ENCODE measurements at places on chromosomes 2 and 18.

DNA sequence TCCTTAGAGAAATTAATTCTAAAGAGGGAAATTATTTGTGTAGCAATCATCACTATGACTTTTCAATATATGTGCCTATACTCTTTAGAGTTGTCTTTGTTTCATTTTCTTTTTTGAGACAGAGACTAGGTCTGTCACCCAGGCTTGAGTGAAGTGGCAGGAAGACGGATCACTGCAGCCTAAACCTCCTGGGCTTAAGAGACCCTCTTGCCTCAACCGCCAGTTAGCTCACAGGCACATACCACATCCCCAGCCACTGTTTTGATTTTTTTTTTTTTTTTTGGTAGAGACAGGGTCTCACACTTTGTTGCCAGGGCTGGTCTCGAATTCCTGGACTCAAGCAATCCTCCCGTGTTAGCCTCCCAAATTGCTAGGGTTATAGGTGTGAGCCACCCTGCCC, 12.4 kb downstream of the YWHAQ start:
- DNase-seq, result no peak

- DNase-seq, result no peak
These were observed 9.9 kb upstream of the GYPC start for GRCh38 chr2:126646026-126646425.

- no peak for DNase-seq
These were observed 52.6 kb upstream of the PEX13 start for GRCh38 chr2:60964651-60965498.

GRCh38 chr2:157307021-157307420, 18.6 kb downstream of the ERMN start:
- no peak for DNase-seq

DNA sequence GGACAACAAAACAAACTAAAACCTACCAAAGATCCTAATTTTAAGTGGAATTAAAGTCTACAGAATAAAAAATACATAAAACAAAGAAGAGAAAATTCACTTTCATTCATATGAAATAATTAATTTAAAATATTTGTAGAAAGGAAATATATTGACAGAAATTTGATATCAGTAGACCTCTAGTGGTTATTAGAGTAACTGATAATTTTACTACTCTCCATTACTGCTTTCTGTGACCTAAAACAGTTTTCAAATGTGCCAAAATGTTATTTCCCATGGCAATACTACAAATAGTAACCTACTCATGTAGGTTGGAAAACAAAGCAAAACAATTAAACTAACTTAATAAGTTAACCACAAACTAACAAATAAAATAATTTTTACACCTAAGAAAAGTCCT, 147.1 kb downstream of the NOL4 start:
- no peak for DNase-seq

DNA sequence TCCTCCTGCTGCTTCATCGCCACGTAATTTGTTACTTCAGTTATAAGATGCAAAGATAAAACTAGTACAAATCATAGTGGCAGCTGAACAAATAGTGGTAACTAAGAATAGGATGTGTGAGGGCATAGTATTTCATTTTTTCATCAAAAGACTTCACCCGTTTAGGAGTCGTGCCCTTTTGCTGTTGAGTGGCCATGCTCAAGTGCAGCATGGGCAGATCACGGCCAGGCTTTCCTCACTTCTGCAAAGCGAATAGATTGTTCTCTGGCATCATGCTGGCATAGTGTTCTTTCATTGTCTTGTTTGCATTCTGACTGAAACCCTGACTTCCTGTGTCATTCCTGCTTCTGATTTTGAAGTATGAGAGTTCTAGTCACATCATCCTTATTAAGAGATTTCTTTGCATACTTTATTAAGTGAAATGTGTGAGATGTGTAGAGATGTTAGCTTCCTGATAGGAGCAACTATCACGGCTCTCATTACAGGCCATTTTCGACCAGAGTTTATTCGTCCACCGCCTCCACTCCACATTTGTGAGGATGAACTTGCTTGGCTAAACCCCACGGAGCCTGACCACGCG, 11.8 kb downstream of the CNOT11 start:
- no peak for DNase-seq

DNA sequence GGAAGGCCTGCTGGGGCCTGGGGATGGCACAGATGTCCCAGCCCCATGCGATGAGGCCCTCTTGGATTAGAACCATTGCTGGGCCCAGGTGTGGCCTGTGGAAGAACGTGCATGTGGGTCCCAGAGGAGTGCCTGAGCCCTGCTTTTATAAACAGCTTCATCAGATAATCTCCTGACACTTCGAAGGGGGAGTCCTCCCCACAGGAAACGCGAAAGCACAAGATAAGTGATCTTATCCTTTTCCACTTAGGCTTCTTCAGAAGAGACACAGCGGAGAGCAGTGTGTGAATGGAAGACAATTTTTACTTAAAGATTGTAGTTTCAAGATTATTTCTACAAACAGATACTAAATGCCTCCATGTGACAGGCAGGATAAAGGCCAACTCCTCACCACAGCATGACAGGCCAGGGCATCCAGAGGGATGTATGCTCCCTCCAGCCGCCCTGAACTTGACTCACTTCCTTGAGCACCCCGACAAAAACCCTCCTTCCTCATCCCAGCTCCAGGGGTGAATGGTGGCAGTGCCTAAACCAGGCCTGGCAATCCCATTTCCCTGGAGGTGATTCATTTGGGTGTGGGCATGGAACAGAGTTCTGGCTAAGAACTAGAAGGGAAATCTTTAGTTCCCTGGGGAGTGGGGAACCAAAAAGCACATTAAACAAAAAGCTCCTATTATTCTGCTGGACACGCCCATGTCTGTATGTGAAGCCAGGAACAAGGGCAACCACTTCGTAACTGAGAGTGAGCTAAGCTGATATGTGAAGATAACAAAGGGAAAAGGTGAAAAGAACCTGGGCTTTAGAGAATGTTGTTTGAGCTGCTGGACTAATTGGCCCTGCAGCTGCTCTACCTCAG, 56.2 kb upstream of the TMEM163 start:
- no peak for DNase-seq

- no peak for DNase-seq
These were observed 203.8 kb downstream of the PLCL1 start for GRCh38 chr2:198008230-198008629.

DNA sequence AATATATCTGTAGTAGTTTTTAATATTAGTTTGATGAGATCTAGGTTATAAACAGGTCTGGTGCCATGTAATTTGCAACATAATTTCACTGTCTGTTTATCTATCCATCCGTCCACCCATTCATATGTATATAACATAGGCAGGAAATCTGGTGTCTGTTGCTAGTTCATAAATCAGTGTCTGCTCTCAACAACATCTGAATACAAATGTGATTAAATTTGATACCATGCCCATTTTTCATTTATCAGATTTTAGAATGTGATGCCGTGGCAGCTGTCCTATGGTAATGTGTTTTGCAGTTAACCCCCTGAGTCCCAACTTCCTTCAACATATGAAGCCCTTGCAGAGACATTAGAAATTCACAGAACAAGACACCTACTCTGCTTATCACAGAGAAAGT, 228.4 kb downstream of the CMPK2 start:
- DNase-seq, result no peak

GRCh38 chr2:41495050-41495449, 552.8 kb upstream of the PKDCC start:
- no peak for DNase-seq

DNA sequence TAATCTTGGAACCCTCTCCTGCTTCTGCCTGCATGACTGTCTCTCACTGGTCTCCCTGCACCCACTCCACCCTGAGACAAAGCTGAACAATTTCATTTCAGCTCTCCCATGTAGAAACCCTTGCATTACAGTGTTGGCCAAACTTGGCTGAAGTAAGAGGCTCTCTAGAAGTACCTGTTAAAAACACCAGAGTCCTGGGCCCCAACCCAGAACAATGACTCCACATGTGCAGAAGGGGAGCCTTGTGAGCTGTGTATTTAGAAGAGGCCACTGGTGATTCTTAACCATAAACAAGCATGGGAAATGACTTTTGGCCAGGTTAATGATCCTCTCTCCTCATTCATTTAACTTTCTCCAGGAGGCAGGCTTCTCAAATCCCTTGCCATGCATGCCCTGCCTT, 254.8 kb downstream of the SETBP1 start:
- no peak for DNase-seq

DNA sequence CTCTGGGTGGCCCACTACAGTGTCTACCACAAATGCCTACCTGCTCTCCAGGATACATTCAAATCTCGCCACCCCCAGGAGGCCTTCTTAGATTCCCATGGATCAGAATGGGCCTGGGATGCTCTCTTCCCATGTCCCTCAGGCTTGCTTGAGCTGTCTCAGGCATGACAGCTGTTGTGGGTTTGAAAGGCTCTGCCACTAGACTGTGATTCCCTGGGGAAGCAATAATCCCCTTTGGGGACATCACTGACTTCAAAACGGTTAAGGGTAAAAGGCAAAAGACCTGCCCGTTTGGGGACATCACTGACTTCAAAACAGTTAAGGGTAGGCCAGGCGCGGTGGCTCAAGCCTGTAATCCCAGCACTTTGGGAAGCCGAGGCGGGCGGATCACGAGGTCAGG, 35.8 kb upstream of the ZNF516 start:
- no peak for DNase-seq

- no peak for DNase-seq
These were observed 132.8 kb downstream of the STK39 start for GRCh38 chr2:168114619-168115018.

GRCh38 chr2:16507655-16508489, 157.8 kb downstream of the CYRIA start:
- no peak for DNase-seq

- DNase-seq, result no peak
These were observed 99.3 kb downstream of the BIN1 start for GRCh38 chr2:127007652-127008051.

DNA sequence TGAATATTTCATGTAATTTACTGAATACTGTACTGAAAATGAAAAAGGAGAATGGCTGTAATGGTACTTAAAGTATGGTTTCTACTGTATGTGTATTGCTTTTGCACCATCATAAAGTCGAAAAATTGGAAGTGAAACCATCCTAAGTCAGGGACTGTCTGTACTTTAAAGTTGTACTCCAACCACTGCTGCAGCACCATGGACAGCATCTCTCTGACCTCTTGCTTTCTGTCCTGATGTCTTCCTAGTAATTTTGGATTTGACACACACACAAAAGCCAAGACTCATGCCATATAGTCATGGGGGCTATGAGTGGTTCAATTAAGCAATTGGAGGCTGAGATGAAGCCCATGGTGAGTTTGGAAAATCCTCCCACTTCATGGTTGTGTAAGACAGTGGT, 256.3 kb upstream of the PKDCC start:
- no peak for DNase-seq

GRCh38 chr18:58351776-58352175, 277.1 kb downstream of the ALPK2 start:
- DNase-seq, result no peak

GRCh38 chr2:172373076-172373475, 54.3 kb upstream of the ITGA6 start:
- no peak for DNase-seq

DNA sequence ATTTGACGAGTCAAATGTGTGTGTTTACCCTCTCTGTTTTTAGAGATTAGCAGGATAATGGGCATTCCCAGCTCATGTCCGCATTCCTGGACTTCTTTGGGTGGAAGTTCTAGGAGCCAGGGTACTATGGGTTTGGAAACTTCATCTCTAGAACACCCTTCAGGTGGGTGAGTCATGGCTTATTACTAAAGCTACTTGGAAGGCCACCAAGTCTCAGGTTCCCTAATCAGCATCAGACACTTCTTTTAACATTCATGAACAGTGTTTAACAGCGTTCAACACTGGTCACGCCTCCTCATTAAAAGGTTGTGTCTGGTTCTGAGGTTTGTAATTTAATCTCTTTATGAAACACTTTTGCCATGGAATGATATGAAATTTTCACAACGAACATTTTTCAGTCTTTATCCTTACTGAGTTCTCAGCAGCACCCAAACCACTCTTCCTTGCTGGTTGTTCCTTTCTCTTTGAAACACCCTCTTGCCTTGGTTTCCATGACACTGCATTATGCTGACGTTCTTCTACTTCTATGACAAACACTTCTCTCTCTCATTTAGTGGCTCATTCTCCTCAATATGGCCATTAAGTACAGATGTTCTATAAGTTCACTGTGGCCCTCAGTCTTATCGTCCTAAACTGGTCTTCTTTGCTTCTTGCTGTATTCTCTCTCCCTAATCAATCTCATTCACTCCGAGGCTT, 49.3 kb downstream of the MMADHC start:
- no peak for DNase-seq

DNA sequence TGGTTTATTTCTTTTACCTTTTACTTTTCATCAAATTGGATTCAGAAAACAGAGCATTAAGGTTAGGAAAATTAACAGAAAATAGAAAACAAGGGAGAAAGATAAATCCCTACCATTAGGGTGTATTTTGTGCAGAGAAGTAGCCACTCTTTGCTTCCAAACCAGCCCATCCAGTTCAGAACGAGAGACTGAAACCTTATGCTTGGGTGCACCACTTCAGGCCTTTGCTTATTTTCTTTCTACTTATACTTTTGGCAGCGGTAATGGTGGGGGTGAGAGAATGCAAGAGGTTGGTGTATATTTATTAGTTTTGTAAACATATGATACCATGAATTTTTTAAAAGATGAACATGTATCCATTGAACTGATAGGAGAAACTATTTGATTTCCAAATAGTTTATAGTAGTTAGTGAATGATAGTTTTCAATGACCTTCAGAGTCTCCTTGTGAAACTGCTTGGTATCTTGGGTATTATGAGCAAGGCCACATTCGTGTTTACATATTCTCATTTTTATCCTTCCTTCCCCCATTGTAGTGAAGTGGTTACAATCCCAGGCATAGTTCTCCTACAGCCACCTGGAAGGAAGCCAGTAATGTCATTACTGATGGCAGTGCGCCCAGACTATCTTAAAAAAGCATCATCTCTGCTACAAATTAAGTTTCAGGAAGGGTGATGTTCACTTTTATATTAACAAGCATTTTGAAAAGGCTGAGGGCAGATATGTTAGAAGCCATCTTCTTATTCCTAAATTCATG, 60.8 kb downstream of the MFSD6 start:
- no peak for DNase-seq

DNA sequence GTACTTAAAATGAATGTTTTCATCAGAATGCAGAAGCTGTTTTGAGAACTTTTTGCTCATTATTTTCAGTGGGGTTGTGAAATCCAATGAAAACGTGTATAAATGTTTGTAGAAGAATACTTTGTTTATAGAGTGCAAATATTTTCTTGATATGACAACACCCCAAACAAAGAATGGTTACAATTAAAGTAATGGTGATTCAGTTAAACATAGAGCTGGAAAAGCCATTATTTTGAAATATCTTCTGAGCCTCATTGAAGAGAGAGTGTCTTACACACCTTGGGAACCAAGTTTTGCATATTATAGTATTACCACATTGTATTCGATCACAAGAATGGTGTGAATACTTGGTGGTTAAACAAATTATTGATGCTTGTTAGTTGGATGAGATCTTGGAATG, 48.7 kb downstream of the SPTBN1 start:
- DNase-seq, result no peak
